Stimulated activated CD8-positive, alpha-beta memory T cell treated with anti-CD3 and anti-CD28 coated beads, Interleukin-4, amount 100 ng/mL, for 1 hour (primary cell): ENCODE measurements at places on chromosomes 5 and 9.

DNA sequence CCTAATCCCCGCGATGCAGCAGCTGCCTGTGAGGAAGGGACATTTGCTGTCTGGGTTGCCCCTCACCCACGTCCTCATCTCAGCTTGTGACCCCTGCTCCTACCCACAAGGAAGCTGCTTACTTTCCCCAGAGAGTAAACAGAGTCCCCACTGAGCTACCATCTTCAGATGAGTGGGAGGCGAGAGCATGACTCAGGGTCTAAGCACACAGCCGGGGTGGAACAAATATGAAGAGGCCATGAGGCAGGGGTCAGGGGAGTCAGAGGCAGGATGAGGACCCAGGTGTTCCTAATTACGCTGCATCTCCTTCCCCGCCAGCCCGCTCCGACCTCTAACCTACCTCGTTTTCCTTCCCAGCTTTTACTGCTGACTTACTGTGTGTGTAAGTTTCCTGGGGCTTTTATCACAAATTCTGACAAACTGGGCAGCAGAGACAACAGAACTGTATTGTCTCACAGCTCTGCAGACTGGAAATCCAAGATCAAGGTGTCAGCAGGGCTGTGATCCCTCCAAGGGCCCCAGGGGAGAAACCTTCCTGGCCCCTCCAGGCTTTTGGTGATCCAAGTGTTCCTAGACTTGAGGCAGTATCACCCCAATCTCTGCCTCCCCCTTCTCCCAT is 94.0 kb upstream of the DNAH5 start:
- DNase-seq: no peak

DNA sequence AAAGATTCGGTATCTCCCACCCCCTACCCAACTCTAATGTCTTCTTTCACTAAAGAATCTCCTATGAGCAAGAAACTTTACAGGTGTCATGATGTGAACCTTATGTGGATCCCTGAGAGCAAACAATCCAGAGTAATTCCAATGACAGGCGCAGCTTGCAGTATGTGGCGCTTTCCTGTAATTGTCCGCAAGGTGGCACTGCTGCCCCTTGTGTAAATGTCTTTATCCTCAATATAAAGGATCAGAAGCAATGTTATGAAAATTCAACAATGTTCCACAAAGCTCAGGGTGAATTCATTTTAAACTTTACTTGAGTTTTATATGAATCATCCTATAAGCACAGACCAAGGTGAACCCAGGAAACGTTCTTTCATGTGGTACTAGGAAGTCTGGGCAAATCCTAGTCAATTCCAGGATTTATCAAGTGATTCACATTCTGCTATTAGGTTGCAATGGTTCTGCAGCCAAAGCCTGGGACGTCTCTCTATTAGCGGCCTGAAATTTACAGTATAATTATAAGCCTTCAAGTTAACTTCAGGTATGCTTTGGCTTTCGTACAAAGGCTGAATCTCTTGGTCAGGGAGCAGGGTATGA is 113.7 kb downstream of the TRPM6 start:
- peak; percentile 43 for DNase-seq

- DNase-seq: no peak
Measured at GRCh38 chr5:7611518-7611917, 215.6 kb downstream of the ADCY2 start.

DNA sequence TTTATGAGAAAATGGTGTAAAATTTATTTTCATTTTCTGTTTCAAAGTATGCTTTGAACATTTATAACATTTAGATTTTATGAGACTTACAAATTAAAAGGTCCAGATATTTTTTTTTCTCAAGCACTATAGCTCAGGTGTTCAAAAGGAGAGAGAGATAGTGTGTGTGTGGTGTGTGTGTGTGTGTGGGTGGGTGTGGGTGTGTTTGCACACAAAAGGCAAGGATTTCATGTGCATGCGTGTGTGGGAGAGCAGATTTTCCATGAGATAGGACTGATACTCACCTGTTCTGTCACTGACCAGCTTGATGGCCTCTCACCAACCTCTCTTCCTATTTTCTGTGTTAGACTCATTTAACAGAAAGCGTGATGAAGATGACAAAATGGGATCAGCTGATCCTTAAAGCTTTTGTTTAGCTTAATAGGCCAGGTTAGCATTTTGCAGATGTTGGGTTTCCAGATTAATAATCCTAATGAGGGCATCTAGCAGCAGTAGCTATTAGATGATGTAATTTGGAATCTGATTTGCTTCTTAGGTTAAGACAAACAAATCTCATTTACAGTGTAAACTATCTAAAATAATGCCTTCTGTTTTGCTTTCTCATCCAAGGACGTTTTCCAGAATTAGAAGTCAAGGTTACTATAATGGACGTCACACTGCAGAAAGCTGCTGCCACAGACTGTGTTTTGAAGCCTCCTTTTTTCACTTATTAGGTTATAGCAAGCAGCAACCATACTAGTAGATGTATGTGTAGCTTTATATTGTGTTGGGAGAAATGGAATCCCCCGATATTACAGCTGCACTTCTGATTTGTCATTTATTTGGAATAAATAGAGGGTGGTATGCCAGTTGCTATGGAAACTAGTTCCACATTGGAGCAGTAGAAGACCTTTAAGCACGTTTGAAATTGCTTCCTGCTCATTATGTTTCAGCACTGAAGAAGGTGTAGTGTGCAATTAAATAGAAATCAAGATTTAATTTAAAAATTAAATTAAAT is 355.6 kb downstream of the TAF11L14 start:
- DNase-seq: no peak

- no peak for DNase-seq
Measured at GRCh38 chr5:159010661-159011442, 88.9 kb downstream of the EBF1 start.

DNA sequence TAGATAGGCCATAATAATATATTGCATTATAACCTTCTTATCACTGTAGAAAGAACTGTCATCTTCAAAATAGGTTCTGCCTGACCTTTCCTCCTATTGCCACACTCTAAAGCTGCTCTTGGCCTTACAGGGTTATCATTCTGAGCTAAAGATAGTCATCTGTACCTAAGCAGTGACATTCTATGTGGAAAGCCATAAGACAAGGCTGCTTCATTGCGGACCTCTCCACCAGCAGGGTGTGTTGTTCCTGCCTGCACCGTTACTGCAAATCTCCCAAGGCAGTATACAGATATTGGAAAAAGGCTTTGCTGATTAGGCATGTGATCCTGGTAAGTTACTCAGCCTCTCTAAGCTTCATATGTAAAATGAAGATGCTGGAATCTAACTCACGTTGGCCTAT is 8.1 kb downstream of the ZNF622 start:
- no peak for DNase-seq

DNA sequence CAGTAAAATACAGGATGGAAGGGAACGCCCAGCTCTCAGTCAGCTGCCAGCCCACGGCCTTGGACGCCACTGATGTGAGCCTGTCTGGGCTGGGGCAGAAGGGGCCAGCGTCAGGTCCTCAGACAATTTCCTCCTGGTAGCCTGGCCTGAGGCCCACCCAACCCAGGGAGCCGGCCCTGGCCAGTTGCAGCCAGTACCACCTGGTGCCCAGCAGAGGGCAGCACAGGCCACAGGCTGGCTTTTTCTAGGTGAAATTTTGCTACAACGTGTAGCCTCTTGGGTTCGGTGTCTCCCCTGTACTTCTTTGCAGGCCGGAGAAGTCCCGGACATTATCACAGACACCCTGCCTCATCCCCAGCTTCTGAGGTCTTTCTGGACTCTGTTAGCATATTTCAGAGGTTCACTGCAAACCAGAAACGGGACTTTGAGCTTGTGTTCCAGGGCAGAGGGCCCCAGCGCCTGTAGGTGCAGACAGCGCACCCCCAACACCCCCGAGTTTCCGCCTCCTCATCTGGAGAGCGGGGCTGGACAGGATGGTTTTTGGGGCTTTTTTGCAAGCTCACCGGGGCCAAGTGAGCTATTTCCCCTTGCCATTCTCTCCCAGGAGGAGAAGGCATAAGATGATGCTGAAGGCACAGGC is 45.9 kb upstream of the KCNMB1 start:
- DNase-seq: peak; percentile 17

DNA sequence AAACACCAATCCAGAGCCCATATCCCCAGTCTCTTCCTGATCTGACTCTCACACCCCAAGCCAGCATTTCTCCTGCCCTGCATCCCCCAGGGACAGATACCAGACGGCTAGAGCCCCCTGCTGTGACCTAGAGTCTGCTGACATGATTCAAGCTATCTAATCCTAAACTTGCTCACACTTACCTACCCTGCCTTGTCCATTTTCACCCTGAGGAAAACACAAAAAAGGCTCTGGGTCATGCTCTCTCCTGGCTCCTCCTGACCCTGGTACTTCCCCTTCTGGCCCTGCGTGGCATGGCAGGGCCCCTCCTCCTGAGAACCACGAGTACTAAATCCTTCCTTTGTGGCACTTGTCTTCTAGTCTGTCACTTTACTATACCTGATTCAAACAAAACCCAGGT is 2.8 kb upstream of the ARRDC1 start:
- no peak for DNase-seq

GRCh38 chr5:4879075-4879474 is 261.1 kb upstream of the ADAMTS16 start:
- DNase-seq: no peak

- no peak for DNase-seq
Measured at GRCh38 chr9:94801681-94802080, 75.2 kb downstream of the AOPEP start.

DNA sequence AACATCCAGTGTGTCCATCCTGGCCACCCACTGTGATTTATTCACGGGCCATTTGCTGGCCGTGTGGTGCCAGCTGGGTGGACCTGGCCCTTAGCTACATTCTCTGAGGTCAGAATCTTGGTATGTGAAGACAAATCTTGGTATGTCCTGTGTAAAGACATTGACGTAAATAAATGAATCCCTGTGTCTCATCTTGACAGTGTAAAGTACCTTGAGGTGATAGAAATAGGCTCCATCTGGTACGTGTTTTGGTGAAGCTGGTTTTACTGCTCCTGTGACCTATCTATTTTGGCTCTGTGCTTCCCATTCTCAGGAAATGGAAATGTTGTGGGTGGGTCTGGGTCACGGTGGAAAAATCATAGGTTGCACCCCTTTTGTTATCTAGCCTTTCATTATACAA is 245.4 kb upstream of the ANKH start:
- no peak for DNase-seq

- no peak for DNase-seq
Measured at GRCh38 chr5:158084292-158084691, 225.3 kb upstream of the CLINT1 start.

DNA sequence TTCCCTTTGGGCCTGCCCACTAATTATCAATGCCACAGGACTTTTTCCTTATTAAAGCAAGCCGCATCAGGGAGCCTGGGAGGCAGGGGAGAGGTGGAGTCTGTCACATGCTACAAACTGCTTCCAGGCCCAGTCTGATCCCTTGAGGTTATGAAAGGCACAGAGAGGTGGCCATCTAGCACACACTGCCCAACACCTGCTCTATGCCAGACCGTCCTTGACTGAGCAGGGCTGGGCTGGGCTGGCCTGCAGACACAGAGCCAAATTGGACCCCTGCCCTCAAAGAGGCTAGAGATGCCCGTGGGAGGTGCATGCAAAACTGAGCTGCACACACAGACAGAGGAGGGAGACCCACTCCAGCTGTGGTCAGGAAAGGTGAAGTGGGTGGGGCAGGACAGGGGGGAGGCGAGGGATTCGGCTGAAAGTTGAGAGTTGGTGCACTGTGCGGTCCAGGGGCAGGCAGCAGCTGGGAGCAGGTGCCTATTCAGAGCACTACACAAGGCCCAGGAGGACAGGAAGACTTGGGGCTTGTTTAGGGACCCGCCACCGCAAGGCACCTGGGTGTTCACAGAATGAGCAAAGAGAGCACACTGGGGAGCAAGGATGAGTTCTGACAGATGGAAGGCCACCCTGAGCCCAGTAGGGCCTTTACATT is 36.4 kb upstream of the TCF7 start:
- DNase-seq: no peak

- DNase-seq: no peak
Measured at GRCh38 chr5:59685191-59685530, 208.4 kb downstream of the PDE4D start.

DNA sequence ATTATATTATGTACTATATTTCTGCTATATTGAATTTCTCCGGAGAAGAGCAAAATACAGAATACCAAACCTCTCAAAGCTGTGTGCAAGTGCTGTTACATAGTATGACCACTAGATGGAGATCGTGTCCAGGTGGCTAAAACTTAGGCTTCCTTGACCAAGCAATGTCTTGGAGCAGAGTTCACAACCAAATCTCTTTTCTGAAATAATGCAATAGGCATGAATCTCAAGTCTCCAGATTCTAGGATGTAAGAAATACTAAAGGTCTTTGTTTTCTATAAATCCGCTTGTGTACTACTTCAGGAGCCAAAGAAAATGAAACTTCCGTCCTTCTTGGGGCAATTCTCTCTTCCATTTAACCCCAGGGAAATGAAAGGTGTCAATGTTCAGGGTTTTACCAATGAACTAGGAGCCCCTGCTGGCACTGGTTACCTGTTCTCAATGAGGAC is 181.5 kb upstream of the RAI14 start:
- no peak for DNase-seq

- DNase-seq: no peak
Measured at GRCh38 chr5:169758886-169759285, 121.8 kb downstream of the DOCK2 start.

DNA sequence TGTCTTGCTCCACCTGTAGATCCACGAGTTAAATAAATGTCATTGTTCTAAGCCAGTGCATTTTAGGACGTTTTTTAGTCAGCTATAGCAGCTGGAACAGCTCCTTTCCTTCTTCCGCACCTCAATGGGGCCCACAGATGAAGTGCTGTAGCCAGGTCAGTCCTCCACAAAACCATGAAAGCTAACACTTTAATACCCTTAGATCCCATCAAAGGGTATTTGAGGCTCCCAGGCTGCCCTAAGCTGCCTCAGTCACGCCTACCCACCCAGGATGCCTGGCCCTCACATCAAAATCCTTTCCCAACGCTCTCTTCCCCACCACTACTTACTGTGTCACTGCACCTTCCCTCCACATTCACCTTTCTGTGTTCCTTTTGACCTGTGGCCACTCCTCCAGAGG is 44.1 kb upstream of the ACO1 start:
- DNase-seq: no peak

GRCh38 chr5:89268460-89268859 is 385.5 kb upstream of the MEF2C start:
- DNase-seq: no peak

DNA sequence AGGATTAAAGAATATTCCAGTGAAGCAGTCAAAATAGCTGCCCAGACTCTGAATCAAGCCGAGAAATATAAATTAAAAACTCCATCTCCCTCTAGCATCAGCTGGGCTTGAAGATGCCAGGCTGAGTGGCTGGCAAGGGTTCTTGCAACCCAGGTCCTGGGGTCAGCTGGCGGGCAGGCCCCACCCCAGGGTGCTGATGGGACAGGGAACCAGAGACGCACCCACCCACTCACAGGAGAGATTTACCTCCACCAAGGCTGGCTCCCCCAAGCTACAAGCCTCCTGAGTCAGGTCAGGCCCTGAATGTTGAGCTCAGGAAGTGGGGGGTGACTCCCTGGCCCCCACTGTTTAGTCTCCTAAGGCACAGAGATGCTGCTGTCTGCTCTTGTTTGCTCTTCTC is 83.9 kb upstream of the HSPA9 start:
- no peak for DNase-seq

GRCh38 chr9:136306211-136307208 is 2.6 kb upstream of the CCDC187 start:
- DNase-seq: no peak
